ENCODE measurements at places on chromosomes 5 and 9.

DNA sequence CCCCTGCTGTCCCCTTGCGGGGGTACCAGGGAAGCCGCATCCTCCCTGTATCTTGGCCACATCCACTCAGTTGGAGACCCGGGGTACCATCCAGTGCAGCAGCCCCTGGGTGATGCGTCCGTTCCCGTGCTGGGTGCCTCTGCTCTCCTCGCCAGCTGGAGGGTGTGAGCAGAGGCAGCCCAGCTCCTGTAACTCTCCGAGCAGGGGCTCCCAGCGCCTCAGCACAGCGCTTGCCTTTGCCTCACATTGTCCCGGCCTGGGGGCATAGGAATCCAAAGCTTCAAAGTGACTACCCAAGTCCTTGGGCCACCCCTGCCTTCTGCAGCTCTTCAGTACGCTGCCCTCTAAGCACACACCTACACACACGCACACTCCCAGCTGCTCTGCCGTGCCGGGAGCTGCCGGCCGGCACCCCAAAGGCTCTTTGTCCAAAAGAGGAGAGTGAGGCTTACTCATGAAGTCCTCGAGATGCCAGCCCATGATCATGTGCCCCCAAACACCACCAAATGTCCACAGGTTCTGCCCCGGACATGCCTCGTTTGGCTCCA, 733 bp downstream of the ANGPTL2 start:
- H3K4me1 ChIP-seq: peaks cover 26% of the 10 kb centered on the region
- DNase-seq: peak; percentile 89
- H3K27me3 ChIP-seq: no peaks in the 10 kb centered on the region
- H3K27ac ChIP-seq: peak overlapping the region; percentile 87

DNA sequence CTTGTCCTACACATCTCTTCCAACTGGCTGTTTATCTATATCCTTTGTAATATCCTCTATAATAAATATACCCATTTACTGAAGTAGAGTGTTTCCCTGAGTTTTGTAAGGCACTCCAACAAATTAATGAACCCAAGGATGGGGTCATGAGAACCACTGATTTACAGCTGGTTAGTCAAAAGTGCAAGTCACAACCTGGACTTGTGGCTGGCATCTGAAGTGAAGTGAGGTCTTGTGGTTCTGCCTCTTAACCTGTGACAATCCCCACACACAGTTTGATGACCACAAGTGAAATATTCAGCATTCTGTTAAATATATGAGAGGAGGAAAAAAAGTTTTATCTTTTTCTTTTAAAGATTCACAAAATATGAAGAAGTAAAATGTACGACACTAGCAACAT, 126.1 kb downstream of the NR2F1-AS1 start:
- H3K4me1 ChIP-seq: peaks cover 3% of the 10 kb centered on the region
- DNase-seq: no peak
- no peaks in the 10 kb centered on the region for H3K27me3 ChIP-seq
- no peak overlapping the region for H3K4me3 ChIP-seq
- H3K36me3 ChIP-seq: no peaks in the 10 kb centered on the region
- no peak overlapping the region for H3K27ac ChIP-seq

- DNase-seq: peak; percentile 79
- peaks cover 7% of the 10 kb centered on the region for H3K4me1 ChIP-seq
- no peak overlapping the region for H3K4me3 ChIP-seq
- H3K36me3 ChIP-seq: no peaks in the 10 kb centered on the region
- H3K27me3 ChIP-seq: peaks cover 3% of the 10 kb centered on the region
These were observed 15.6 kb upstream of the FOXD1 start for GRCh38 chr5:73464016-73464745.

DNA sequence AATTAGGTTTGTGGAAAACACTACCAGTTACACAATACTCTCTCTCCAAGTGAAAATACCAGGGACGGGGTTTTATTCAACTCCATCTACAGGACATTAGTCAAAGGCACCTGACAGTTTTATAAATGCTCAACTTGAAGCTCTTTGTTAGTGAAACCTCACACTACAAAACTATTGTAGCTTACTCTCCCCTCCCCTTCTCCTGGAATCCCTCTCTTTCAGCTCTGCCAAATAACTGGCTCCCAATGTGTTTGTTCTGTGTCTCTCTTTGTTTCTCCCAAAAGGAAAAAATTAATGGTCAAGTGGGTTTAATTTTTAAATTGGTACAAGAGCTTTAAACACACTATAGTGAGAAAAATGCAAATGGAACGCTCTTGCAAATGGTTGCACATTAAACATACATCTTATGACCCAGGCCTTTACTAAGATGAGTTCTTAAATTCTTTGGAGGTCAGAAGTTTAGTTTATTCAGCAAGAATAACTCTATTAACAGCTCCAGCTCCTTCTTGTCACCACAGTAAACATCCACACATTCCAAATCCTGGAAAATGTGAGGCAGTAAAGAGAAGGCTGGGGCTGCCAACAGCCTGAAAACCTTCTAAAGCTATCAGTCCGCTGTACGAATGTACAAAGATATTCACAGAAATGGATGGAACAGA, 48.4 kb downstream of the ZNF608 start:
- no peak overlapping the region for H3K27ac ChIP-seq
- H3K4me1 ChIP-seq: no peaks in the 10 kb centered on the region
- no peak overlapping the region for H3K4me3 ChIP-seq
- no peaks in the 10 kb centered on the region for H3K36me3 ChIP-seq

GRCh38 chr5:42591015-42591414, 165.6 kb upstream of the CCDC152 start:
- no peak for DNase-seq
- H3K27ac ChIP-seq: no peak overlapping the region
- H3K27me3 ChIP-seq: peaks cover 8% of the 10 kb centered on the region
- no peaks in the 10 kb centered on the region for H3K36me3 ChIP-seq

All from osteoblast (primary cell).